HCT116 (cell line): ENCODE measurements at places on chromosomes 5 and 9.

DNA sequence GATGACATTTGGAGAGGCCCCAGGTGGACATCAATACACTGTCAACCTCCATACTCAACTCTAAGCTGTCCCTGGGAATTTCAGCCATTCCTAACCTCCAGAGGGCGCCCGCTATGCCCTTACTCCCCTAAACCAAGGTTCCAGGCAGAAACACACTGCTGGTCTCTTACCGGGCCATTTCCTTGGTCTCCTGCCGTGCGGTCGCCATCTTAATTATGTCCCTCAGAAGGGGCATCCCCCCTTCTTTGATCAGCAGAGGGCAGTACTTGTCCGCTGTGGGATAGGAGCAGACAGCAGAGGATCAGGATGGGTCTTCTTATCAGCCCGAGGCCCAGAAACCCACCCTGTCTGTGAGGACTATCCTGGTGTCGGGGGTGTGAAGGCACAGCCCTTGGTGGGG is 9.3 kb upstream of the ZDHHC12 start:
- DNase-seq = peak; percentile 93

GRCh38 chr9:109214414-109214813 is 47.4 kb upstream of the FRRS1L start:
- DNase-seq = no peak

DNA sequence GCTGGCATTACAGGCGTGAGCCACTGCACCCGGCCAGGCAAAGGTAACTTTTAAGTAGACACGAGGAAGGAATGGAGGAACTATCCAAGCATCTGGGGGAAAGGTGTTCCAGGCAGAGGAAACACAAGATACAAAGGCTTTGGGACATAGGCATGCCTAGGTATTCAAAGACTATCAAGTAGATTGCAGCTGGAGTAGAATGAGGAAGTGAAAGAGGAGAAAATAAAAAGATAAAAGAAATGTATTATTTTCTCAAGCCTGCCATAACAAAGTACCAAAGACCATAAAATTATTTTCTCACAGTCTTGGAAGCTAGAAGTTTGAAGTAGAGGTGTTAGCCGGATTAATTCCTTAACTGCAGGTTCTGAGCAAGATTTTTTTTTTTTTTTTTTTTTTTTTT is 39.9 kb upstream of the GRIN3A start:
- no peak for DNase-seq

DNA sequence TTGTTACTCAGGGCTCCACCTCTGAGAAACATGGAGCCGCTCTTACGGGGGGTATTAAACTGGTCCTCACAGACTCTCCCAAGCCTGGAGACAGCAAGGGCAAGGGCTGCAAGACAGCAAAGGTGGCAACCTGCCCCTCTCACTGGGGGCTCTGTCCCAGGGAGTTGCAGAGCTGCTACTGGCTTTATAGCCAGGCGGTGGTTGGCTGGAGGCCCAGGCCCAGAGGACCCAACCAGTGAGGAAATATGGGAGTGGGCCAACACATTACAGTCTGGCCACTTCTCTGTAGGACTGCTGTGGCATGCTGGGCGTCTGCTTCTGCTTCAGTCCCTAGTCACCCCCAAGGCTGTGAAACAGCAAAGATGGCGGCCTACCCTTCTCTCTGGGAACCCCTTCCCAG is 597.2 kb downstream of the LRRC70 start:
- DNase-seq = no peak

- DNase-seq = no peak
These were observed 20.6 kb upstream of the C5orf24 start for GRCh38 chr5:134825212-134825611.

- no peak for DNase-seq
These were observed 330.5 kb upstream of the ZNF462 start for GRCh38 chr9:106532306-106533015.

DNA sequence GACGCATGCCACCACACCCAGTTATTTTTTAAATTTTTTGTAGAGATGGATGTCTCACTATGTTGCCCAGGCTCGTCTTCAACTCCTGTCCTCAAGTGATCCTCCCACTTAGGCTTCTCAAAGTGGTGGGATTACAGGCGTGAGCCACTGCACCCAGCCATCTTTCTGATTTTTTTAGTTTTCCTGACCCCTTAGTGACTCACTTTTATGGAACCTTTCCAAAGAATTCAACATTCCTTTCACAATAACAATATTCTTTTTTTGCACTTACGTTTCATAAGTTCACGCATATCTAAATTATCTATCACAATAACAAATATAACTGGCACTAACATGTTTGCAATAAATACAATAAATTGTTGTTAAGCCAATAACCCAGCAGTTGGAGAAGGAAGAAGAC is 8.5 kb downstream of the ELOVL7 start:
- no peak for DNase-seq

DNA sequence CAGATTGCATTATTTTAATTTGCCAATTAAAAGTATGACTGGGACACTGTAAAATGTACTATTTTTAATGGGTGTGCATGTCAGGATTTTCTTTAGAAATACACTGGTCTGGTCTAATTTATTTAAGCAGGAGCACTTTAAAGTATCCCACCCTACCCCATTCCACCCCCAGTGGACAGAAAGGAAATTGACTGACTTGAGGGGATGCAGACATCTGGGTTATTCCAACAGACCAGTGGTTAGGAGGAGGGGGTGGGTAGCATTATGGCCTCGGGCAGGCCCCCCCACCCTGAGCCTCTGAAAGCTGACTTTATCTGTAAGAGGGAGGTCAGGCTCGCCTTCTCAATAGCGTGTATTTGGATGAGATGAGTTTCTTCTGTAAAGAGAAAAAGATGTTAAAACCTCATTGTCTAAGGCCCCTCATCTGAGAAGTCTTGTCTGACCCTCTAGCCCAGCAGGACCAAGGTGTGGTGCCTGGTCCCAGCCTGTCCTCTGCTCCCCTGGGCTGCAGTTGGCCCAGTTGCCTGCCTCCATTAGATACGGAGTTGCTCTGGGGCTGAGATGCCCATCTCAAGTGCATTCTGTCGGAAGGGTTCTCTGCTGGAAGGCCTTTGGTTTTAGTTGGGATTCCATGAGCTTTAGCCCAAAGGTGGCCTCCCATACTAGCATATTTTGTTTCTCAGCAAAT is 4.4 kb downstream of the HNRNPAB start:
- DNase-seq = no peak

DNA sequence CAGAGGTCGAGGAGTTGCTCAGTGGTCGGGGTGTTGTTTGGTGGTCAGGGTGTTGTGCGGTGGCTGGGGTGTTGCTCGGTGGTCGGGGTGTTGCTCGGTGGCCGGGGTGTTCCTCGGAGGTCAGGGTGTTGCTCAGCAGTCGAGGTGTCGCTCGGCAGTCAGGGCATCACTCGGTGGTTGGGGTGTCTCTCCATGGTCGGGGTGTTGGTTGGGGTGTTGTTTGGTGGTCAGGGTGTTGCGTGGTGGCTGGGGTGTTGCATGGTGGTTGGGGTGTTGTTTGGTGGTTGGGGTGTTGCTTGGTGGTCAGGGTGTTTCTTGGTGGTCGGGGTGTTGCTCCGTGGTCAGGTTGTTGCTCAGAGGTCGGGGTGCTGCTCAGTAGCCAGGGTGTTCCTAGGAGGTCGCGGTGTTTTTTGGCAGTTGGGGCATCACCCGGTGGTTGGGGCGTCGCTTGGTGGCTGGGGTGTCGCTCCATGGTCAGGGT is 11.0 kb upstream of the GPSM1 start:
- no peak for DNase-seq

DNA sequence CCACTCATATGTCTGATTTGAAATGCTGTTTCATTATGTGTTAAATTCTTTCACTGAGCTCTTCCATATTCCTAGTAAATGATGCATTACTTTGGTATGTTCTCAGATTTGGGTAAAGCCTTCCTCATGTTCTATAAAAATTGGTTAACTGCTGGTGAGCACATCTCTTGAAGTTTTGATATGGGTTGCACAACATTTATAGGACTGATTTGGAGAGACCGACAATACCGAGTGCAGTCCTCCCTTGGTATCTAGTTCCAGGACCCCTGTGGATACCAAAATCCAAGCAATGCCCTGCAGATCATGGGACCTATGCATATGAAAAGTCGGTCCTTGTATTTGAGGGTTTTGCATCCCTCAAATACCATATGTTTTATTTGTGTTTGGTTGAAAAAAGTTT is 37.8 kb downstream of the WDR36 start:
- DNase-seq = no peak

DNA sequence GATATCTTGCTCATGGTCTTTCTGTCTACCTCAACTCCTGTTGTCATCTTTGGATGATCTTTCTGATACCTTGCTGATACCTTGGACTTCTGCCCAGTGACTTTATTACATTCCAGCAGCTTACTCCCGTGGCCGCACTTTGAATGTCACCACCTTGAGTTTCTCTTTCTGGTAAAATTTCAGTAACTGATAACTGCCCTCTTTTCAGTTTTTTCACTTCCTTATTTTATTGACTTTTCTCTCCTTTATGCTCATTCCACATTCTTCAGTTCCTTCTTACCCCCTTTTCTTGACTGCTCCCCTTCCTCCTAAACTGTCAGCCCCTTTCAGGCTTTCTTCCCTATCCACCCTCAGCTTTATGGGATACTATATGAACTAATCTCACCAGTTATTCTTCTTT is 7.0 kb upstream of the FBXO4 start:
- no peak for DNase-seq

DNA sequence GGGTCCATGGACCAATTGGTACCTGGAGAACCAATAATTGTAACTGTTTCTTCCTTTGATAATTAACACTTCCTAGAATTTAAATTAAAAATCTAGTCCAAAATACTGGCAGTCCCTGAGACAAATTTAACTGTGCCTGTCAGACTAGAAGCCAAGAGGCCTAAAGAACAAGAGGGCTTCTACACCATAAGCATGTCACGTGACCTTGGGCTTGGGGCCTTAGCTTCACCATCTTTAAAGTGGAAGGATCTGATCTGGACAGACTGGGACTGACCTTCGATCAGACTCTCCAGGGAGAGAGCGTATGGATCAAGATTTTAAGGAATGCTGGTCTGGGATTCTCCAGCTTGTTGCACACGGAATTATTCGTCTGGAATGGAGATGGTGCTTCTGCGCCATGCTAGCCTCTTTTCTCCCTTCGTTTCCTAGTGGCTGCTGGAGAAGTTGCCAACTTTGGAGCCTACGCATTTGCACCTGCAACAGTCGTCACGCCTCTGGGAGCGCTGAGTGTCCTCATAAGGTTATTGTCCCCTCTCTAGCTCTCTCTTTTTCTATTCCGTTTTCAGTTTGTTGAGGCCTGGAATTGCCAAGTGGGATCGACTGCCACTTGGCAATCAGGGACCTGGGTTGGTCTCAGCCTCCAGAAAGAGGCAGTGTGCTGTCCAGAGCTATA is 8.4 kb downstream of the NIPAL4 start:
- DNase-seq = no peak

- no peak for DNase-seq
These were observed 529 bp downstream of the UBAC1 start for GRCh38 chr9:135960411-135961276.

- no peak for DNase-seq
These were observed 6.9 kb downstream of the NOL6 start for GRCh38 chr9:33466565-33467495.

DNA sequence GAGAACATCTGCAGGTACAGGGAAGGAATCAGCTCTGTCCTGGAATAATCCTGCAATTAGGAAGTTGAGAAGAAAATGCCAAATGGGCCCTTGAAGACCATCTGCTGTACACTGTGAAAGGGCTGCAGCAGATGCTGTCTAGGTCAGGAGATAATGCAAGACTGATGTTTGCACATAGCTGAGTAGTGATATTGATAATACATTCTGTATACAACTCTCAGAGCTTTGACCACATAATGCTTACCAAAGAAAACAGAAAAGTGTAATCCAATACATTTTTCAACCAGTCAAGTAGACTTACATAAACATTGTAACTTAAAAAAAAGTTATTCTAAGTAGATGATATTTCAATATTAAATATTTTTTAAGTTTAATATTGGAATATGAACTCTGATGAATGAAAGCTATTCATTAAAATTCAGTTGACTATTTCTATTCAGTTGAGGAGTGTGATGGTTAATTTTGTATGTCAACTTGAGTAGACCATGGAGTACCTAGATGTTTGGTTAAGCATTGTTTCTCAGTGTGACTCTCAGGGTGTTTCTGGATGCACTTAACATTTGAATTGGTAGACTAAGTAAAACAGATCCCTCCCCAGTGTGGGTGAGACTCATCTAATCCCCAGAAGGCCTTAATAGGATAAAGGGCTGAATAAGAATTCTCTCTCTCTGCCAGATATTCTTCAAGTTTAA is 380.1 kb upstream of the PRR16 start:
- no peak for DNase-seq

DNA sequence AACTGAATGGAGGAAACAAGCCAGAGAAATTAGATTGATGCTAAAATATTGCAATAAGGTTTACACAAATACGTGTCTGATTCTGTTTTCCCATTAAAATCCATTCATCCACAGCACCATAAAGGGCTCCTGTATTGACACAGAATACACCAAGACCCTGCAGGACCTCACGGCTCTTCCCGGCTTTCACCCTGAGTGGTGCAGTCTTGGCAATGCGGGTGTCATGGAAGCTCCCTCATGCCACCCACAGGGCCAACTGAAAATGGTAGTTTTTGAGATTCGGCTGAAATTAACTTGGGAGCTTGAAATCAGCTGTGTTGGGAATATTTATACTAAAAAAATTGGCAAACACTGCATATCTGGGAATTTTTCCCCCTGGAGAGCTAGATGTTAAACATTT is 17.3 kb upstream of the EXOC3 start:
- no peak for DNase-seq

DNA sequence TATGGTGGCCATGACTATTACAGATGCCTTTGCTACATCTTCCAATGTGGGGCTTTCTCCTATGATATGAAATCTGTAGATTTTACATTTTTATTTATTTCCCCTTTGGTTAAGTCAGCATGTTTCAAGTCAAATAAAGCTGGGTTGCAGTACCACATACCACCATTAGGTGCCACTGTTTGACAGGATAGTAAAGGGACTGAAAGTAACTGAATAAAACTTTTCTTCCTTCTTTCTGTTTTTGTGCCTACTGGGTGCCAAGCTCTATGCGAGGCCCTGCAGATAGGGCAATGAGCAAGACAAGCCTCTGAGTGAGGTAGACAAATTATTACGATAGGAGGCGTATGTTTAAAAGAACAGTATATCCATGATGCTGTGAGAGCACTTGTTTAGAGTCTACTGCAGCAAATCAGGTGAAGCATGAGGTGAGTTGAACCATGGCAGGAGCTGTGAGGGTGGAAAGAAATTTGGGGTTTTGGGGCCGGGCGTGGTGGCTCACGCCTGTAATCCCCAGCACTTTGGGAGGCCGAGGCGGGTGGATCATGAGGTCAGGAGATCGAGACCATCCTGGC is 64.8 kb downstream of the GDNF start:
- peak; percentile 36 for DNase-seq

DNA sequence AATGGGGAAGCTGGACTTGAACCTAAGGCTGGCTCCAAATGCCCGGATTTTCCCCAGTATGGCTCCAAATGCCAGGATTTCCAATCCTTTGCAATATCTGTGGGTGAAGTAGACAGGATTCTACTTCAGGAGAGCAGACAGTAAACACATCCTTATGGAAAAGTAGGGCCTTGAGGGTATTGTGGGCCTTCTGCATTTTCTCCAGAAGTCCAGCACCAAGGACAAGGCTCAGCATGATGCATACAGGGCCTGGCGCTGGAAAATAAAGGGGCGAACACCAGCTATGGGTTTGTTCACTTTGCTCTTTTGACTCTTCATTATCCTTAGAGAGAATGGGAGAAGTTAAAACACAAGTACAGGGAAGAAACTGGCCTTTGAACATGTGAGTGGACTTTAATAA is 347.5 kb downstream of the SEMA5A start:
- DNase-seq = no peak

- no peak for DNase-seq
These were observed 1.6 kb upstream of the UBAC1 start for GRCh38 chr9:135962696-135963307.
